ENCODE measurements at places on chromosomes 4 and X.

- DNase-seq: no peak
These were observed 18.7 kb downstream of the FLNA start for GRCh38 chrX:154355776-154356140.

- no peak for DNase-seq
These were observed 23.8 kb downstream of the NUDT6 start for GRCh38 chr4:122898370-122899150.

GRCh38 chrX:128816919-128817318 is 706.4 kb downstream of the SMARCA1 start:
- no peak for DNase-seq

DNA sequence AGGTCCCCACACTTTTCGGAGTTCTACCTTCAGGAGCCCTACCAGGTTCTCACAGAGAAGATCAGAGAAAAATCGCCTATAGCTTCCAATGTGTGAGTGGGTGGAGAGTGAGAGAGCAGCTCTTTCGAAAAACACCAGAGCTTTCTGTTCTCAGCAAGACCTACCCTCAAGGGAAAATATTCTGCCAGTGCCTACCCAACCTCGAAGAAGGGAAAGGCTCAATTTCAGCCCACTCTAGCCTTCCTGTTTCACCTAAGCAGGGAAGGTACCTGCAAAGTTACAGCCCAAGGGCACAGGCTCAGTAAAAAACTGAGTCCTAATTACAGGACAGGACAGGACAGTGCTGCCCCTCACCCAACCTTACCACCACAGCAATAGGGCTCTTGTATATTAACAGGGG is 104.0 kb upstream of the WDR17 start:
- no peak for DNase-seq

DNA sequence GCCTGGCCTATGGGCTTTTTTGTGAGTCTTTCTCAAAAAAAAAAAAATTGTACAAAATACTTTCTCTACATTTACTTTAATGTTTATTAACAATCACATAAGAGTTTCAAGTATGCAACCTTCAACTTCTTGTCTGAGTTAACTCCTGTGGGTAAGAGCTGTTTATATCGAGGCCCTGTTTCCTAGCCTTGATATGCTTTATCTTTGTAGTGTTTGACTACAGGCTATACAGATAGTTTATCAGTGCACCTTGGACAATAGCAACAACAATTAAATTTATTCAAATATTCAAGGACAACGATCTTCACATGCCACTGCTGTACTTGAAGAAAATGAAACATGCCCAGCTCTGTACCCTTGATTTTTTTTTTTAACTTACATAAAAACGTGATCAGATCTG is 178.4 kb downstream of the ARHGAP10 start:
- no peak for DNase-seq

- no peak for DNase-seq
These were observed 9.5 kb upstream of the MXD4 start for GRCh38 chr4:2271279-2272025.
